ENCODE measurements at places on chromosomes 11 and 22.

- no peaks in the 10 kb centered on the region for H3K36me3 ChIP-seq
Observed at GRCh38 chr11:110072930-110073329, 20.3 kb upstream of the ZC3H12C start.

DNA sequence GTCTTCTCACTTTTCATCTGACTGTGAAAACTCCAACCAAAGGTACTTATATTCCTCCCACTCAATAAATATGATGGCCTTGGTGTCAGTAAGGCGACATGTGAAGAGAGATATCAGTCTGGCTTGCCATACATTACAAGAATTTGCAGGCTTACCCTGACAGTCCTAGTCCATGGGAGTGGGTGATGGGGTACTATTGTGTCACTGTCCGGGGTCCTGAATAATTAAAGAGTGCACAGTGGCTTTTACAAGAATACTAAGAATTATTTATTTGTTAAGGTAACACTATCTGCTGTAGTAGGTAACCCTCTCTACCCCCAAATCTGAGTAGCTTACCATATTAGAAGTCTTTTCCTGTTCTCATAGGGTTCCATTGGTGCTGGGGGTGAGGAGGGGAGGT, 23.1 kb upstream of the IZUMO1R start:
- no peak overlapping the region for H3K4me3 ChIP-seq
- H3K4me1 ChIP-seq = peaks cover 5% of the 10 kb centered on the region
- H3K27ac ChIP-seq = no peak overlapping the region
- H3K27me3 ChIP-seq = no peaks in the 10 kb centered on the region

GRCh38 chr22:47221840-47222615, 459.6 kb downstream of the TBC1D22A start:
- H3K4me3 ChIP-seq = no peak overlapping the region
- no peaks in the 10 kb centered on the region for H3K36me3 ChIP-seq
- no peak overlapping the region for H3K27ac ChIP-seq
- DNase-seq = no peak
- H3K27me3 ChIP-seq = peaks cover 12% of the 10 kb centered on the region
- no peaks in the 10 kb centered on the region for H3K4me1 ChIP-seq

GRCh38 chr11:6251120-6251733, 8.4 kb upstream of the CCKBR start:
- DNase-seq = peak; percentile 78
- no peaks in the 10 kb centered on the region for H3K36me3 ChIP-seq
- no peak overlapping the region for H3K27ac ChIP-seq
- H3K27me3 ChIP-seq = peaks cover 17% of the 10 kb centered on the region
- no peaks in the 10 kb centered on the region for H3K4me1 ChIP-seq

GRCh38 chr22:22710719-22711531, 66.5 kb downstream of the GGTLC2 start:
- H3K36me3 ChIP-seq = no peaks in the 10 kb centered on the region
- H3K27ac ChIP-seq = peak overlapping the region; percentile 93
- no peaks in the 10 kb centered on the region for H3K27me3 ChIP-seq
- H3K4me1 ChIP-seq = peaks cover 30% of the 10 kb centered on the region
- H3K4me3 ChIP-seq = no peak overlapping the region

DNA sequence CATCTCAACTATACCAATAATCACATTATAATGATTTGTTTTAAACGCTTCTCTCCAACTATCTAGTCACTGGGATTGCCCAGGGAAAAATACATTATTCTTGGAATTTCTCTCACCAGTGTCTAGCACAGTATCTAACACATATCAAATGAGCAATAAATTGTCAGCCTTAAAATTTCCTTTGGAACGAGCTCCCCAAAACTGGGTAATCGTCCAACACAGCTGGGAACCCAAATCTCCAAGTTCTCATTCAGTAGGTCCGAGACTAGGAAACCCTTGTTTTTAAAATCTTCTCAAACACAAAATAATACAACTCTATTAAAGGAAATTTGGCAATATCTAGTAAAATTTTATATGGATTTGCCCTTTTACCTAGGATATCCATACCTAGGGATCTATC, 327.8 kb upstream of the ARHGAP42 start:
- no peak overlapping the region for H3K4me3 ChIP-seq
- DNase-seq = no peak
- H3K27me3 ChIP-seq = peaks cover 22% of the 10 kb centered on the region
- no peaks in the 10 kb centered on the region for H3K4me1 ChIP-seq
- no peak overlapping the region for H3K27ac ChIP-seq
- H3K36me3 ChIP-seq = no peaks in the 10 kb centered on the region

- DNase-seq = no peak
- H3K4me1 ChIP-seq = peaks cover 9% of the 10 kb centered on the region
- H3K4me3 ChIP-seq = no peak overlapping the region
- H3K27ac ChIP-seq = no peak overlapping the region
- 0 out of 2 replicates have a peak, but pooled peaks cover 4% of the 10 kb centered on the region for H3K36me3 ChIP-seq
- no peaks in the 10 kb centered on the region for H3K27me3 ChIP-seq
Observed at GRCh38 chr11:62358273-62358672, 21.0 kb downstream of the ASRGL1 start.

DNA sequence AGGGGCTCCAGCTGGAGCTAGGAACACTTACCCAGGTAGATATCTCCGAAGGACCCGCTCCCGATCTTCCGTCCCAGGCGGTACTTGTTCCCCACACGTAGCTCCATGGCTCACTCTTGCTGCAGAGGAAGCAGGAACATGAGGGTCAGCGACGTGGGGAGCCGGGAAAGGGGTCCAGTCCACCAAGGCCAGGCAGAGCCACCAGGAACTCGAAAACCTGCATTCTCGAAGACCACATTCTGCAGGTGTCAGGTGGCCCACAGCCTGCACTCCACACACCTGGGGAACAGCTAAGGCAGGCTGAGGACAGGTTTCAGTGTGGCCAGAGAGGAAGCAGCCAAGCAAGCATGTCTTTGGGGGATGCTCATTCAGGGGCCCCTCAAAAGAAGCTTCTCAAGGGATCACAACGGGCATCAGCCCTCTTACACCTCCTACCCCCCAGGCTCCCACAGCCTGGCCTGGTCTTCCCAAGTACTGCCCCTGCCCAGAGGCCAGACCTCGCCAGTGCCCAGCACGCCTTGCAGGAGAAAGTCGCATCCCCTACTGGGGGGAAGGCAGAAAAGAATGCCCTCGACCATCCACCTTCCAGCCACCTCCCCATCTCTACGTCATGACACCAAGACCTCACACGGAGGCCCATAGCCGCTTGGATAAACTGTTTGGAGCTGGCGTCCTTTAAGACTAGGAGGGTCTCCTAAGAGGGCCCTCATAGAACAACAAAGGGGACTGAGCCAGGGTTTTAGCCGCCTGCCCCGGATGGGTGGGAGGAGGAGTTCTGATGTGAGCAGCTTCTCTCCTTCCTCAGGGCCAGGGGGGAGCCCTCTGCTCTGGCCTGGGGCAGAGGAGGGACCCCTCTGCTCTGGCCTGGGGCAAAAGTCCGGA, 2.9 kb downstream of the CSNK1E start:
- H3K4me3 ChIP-seq = peak overlapping the region; percentile 99
- H3K27me3 ChIP-seq = no peaks in the 10 kb centered on the region
- H3K4me1 ChIP-seq = peaks cover 63% of the 10 kb centered on the region
- H3K36me3 ChIP-seq = peaks cover 32% of the 10 kb centered on the region

GRCh38 chr22:49838771-49839717, 11.4 kb upstream of the BRD1 start:
- no peak overlapping the region for H3K27ac ChIP-seq
- no peaks in the 10 kb centered on the region for H3K4me1 ChIP-seq
- DNase-seq = no peak
- no peaks in the 10 kb centered on the region for H3K36me3 ChIP-seq

GRCh38 chr22:49303061-49303735, 524.5 kb downstream of the BRD1 start:
- H3K4me3 ChIP-seq = no peak overlapping the region
- no peak for DNase-seq

DNA sequence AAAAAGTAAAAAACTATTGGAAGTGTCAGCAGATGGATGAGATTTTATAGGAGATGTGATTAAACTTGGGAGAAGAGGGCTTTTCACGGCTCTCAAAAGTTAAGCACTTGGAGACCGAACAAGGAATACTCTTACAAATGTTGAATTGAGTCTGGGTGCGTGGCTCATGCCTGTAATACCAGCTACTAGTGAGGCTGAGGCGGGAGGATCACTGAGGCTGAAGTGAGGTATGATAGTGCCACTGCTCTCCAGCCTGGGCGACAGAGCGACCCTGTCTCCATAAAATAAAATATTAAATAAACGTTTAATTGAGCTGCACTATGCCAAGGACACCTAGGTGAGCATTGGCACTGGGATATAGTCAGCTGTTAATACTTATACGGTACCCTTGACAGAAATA, 1.9 kb downstream of the CEP57 start:
- no peaks in the 10 kb centered on the region for H3K27me3 ChIP-seq
- peaks cover 42% of the 10 kb centered on the region for H3K4me1 ChIP-seq
- H3K36me3 ChIP-seq = no peaks in the 10 kb centered on the region
- peak overlapping the region; percentile 86 for H3K4me3 ChIP-seq

- no peaks in the 10 kb centered on the region for H3K36me3 ChIP-seq
- no peaks in the 10 kb centered on the region for H3K27me3 ChIP-seq
- no peaks in the 10 kb centered on the region for H3K4me1 ChIP-seq
- H3K4me3 ChIP-seq = no peak overlapping the region
Observed at GRCh38 chr11:127816962-127817361, 770.4 kb downstream of the ETS1 start.

DNA sequence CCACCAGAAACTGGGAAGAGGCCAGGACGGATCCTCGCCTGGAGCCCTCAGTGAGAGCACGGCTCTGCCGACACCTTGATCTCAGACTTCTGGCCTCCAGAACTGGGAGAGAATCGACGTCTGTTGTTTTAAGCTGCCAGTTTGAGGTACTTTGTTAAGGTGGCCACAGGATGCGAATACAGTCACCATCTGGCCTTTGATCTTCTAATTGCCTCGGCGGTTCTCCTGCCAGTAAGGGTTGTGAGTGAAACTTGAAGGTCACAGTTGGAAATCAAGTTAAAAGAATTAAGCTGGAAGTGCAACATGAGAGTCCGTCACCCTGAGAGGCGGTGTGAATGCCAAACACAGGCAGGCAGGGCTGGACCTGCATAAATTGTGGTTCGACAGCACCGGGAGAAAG, 27.9 kb downstream of the PARVB start:
- H3K4me1 ChIP-seq = no peaks in the 10 kb centered on the region
- no peaks in the 10 kb centered on the region for H3K36me3 ChIP-seq
- no peak overlapping the region for H3K27ac ChIP-seq
- no peaks in the 10 kb centered on the region for H3K27me3 ChIP-seq
- no peak for DNase-seq

- peak; percentile 75 for DNase-seq
- H3K4me1 ChIP-seq = peaks cover 55% of the 10 kb centered on the region
- H3K27ac ChIP-seq = peak overlapping the region; percentile 74
- no peaks in the 10 kb centered on the region for H3K27me3 ChIP-seq
- H3K4me3 ChIP-seq = no peak overlapping the region
Observed at GRCh38 chr22:24996420-24996952, 44.0 kb downstream of the KIAA1671 start.

- no peaks in the 10 kb centered on the region for H3K36me3 ChIP-seq
- H3K4me3 ChIP-seq = no peak overlapping the region
- no peaks in the 10 kb centered on the region for H3K27me3 ChIP-seq
- no peak for DNase-seq
- no peaks in the 10 kb centered on the region for H3K4me1 ChIP-seq
Observed at GRCh38 chr11:65104628-65105027, 7.0 kb upstream of the TM7SF2 start.

DNA sequence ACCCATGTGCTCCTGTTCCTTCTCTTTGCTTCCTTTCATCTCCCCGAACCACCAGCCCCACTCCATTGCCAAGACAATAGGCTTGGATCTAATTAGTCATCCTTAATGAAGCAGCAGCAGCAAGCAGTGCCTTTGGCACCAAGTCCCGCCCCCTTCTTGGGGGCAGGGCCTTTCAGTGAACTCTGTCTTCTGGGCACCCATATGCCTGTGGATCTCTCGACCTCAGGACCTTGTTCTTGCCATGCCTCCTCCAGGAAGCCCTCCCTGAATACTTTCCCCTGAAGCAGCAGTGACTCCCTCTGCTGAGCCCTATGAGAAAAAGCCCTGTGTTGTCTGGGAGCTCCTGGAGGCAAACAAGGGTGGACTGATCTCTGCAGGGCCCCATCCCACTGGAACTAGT, 32.1 kb downstream of the ARHGEF17 start:
- H3K4me1 ChIP-seq = peaks cover 6% of the 10 kb centered on the region
- H3K27me3 ChIP-seq = no peaks in the 10 kb centered on the region
- no peak overlapping the region for H3K27ac ChIP-seq
- no peak for DNase-seq

All from PC-3 (cell line).